ENCODE measurements at places on chromosomes 2 and 18. TPM values are rescaled to one million over a fixed set of nuclear protein-coding genes. Genes with fewer than 3 reads are reported as not detected.

Gene DPP10
- 74.6 TPM for total RNA-seq

Gene IL1B
- total RNA-seq = 0.41 TPM

Gene CEP192
- total RNA-seq = 73.0 TPM

Gene NFU1
- 56.7 TPM for total RNA-seq

GRCh38 chr2:96664366-96664925, 21.9 kb downstream of the FER1L5 start:
- DNase-seq = no peak

DNA sequence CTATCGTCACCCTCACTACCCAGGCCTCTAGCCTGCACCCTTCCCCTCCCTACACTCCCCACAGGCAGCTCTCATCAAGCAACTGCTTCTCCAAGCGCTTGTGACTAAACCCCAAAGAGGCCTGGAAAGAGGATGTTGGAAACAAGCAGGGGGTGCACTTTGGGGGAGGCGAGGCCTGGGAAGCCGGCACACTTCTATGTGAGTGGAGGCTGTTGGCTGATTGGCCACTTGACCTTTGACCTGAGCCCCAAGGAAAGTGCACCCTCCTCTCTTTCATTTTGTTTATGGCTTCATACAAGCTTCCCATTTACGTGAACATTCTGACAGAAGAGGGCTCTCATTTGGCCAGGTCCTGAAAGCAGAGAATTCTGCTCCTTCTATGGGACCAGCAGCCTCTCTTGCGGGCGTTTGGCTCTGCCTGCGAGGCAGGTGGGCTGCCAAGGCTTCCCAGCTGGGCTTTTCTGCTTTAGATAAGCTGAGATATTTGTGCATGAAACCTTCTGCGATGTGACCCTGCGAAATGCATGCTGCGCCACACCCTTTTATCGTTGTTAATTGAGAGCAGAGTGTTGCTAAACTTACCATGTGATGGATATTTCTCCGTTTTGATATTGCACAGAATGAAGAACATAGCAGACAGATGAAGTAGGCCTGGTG, 134.8 kb upstream of the NCK2 start:
- DNase-seq = no peak

DNA sequence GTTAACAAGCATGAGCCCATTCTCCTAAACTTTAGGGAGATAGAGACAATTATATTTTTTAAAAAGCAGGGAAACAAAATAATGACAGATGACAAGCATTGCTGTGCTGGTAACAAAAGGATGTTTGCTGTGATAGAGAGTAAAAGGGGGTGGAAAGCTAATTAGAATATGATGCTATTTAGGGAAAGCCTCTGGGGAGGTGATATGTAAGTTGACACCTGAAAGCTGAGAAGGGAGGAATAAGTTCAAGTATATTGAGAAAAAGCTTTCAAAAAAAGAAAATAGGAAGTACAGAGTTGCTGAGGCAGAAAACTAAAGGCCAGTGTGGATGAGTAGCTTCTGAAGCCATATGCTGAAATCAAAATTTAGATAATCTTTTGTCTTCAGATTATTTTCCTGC, 565.2 kb upstream of the NRXN1 start:
- no peak for DNase-seq

GRCh38 chr2:235046589-235046988, 94.8 kb downstream of the SH3BP4 start:
- DNase-seq = no peak

- DNase-seq = no peak
Observed at GRCh38 chr18:49072940-49073339, 122.2 kb upstream of the SMAD7 start.

- no peak for DNase-seq
Observed at GRCh38 chr2:134716721-134717243, 2.0 kb downstream of the TMEM163 start.

- no peak for DNase-seq
Observed at GRCh38 chr2:68279691-68280090, 27.4 kb upstream of the PPP3R1 start.

DNA sequence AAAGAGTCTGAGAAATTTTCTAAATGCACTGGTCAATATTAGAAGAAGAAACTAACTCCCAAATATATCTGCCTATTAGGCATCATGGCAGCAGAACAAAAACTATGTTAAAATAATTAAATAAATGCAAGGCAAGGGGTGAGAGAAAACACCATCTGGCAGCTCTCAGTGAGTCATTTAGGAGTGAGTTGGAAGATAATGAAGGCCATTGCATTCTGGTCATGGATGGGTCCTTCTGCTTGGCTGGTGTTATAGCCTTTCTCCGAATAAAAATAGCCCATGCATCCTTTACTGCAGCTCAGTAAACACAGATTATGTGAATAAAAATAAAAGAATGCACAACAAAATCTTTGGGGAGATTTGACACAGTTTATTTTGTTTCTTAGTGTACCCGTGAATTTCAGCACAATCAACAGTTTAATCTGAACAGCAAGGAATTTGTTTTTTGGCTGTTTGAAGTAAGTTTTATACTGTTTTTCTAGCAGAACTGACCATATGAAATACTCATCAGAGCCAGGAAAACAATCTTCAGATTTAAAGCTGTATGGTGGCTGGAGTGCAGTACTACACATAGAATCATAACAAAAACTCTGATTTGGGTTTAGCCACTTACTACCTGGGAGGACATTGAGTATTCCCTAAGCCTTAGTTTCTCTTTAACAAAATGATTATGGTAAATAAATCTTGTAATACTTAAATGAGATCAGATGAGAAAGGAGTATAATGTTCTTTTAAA, 225.1 kb upstream of the ITGA4 start:
- DNase-seq = peak; percentile 5

Measured in frontal cortex (tissue), 4 donors.